ENCODE measurements at places on chromosomes 12 and 14.

- DNase-seq = no peak
These were observed 1.1 kb upstream of the TM9SF1 start for GRCh38 chr14:24196071-24197055.

GRCh38 chr14:102078831-102079699, 7.8 kb downstream of the HSP90AA1 start:
- DNase-seq = no peak

DNA sequence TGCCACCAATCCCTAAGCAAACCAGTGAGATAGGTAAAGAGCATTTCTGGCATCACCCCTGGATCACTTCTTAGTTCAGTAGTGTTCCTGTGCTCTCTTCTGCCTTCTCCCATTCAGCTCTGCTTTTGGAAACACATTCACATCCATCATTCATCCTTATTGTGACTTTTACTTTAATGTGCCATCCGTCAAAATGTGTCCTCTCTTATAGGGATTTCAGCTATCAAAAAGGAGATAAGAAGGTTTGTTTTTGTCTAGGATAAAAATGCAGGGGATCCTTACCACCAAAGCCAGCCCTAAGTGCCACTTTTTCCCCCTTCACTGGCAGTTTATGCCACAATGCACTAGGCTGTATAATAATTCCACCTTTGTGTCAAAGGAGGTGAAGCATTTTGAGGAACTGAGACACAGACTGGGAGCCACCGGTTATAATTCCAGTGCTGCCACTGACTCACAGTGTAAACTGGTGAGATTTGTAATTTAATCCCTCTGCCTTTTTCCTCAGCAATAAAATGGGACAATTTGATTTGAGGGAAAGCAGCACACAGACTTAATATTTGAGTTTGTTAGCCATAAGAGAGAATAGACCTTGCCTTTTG, 158.6 kb downstream of the PAX9 start:
- no peak for DNase-seq

DNA sequence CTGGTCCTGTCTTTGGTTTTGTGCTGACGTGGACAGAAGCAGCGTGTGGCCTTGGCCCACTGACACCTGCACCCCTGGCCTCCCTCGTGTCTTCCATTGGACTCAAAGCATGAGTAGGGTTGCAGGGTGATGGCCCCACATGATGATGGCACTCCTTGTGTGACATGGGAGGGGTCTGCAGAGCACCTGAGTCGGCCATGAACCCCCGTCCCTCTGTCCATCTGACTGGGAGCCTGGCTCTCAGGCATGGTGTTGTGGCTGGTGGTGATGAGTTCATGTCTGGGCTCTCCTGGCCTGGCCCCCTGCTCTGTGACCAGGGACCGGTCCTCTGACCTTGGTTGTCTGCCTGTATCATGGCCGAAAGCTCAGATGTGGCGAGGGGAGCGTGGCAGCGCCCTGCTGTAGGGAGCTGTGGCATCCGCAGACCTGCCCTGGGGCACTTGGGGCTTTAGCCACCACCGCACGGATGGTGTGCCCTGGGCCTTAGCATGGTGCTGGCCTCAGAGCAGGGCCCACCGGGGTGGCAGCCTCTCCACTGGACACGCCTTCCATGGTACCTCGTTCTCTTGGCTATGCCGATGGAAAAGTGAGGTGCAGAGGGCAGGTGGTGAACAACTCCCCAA, 16.7 kb downstream of the ULK1 start:
- DNase-seq = no peak

- no peak for DNase-seq
These were observed 24.0 kb upstream of the TSPAN11 start for GRCh38 chr12:30902596-30902995.

DNA sequence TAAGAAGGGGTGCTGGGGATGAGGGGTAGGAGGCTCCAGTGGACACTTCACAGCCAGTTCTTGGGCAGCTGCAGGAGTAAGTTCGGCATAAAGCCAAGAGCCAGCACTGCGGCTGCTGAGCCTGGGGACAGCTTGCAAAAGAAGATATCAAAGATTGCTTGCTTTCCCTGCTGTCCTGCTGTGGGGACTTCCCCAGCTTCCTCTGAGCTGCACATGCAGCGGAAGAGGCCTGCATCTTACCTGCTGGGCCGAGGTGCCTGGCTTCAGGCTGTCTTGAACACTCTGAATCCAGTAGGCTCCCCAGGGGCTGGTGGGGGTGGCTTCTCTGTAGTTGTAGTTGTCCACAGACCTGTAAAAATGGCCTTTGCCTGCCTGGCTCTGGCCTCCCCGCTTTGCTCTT, 1.3 kb downstream of the CHGA start:
- DNase-seq = no peak

DNA sequence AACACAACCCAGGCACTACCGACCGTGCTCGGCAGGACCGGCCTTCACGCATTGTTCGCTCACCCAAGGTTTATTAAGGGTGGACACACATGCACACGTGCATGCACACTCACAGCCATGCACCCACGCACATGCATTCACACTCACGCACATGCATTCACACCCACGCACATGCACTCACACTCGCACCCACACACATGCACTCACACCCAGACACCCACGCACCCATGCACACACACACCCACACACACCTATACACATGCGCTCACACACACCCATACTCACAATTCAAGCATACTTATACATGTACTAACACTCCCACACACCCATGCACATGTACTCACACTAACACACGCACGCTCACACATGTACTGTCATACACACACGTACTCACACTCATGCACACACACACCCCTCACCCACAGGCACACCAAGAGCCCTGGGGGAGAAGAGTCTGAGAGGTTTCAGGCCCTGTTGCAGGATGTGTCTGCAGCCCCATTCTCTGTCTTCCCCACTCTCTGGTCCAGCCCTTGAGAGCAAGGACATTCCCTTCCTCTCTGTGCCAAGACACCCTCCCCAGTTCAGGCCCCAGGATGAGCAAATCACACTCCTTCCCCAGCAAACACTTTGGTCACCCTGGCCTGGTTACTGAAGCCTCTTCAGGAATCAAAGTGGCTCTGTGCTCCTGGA, 49.4 kb upstream of the BCL11B start:
- DNase-seq = no peak

- DNase-seq = peak; percentile 6
These were observed 17.1 kb upstream of the YBX3 start for GRCh38 chr12:10740182-10740581.

DNA sequence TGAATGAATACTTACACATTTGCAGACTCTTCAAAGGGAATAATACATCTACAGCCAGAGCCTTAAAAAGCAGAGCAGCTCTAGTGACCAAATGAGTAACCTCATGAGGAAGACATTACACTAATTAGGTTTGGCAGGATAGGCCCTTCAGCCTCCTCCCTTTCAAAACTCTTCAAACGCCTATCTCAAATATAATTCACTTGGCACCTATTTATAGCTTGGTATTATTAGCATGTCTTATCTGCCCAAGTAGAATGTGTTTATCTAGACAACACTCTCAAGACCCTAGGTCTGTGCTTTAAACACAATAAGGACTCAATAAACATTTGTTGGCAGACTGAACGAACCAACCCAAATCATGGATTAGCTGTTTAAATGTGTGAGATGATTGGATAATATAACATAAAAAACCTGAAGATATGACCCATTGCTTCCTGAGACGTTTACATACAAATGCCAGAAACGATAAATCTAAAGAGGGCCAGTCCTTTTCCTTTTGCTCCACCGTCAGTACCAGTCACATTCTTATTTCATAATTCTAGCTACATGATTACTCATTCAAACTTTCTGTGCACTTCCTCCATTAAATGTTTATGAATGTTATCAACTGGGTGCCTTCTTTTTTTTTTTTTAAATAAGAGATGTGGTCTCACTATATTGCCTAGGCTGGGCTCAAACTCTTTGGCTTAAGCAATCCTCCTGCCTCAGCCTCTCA, 123.3 kb downstream of the CEP83 start:
- DNase-seq = no peak

- peak; percentile 64 for DNase-seq
These were observed 26.0 kb downstream of the MAPK1IP1L start for GRCh38 chr14:55077170-55078151.

DNA sequence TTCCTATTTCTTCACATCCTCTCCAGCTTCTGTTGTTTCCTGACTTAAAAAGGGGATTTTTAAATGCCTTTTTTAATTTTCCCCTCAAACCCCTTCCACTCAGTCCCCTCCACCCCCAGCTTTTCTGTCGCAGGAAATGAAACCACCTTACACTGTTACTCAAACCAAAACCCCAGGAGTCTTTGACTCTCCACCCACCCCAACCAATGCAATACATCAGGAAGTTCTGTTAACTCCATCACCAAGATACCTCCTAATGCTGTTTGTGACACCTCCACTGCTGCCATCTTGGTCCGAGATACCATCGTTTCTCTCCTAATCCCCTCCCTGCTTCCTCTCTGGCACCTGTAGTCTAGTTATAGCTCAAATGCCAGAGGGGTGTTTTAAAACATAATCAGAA, 25.4 kb upstream of the CPM start:
- DNase-seq = peak; percentile 88

- peak; percentile 64 for DNase-seq
These were observed 47.3 kb upstream of the PAWR start for GRCh38 chr12:79737875-79738718.

- peak; percentile 10 for DNase-seq
These were observed 458.8 kb upstream of the SOX5 start for GRCh38 chr12:24408305-24408704.

- DNase-seq = no peak
These were observed 1.1 kb upstream of the GNB3 start for GRCh38 chr12:6839482-6840201.

All from activated CD4-positive, alpha-beta T cell treated with anti-CD3 and anti-CD28 coated beads, Interleukin-10, Interleukin-2, amounts not matched to agents 100 ng/mL and 50 ng/mL, durations not matched to agents 16 hours and 8 hours (primary cell).